ENCODE measurements at places on chromosomes 7 and 10.

DNA sequence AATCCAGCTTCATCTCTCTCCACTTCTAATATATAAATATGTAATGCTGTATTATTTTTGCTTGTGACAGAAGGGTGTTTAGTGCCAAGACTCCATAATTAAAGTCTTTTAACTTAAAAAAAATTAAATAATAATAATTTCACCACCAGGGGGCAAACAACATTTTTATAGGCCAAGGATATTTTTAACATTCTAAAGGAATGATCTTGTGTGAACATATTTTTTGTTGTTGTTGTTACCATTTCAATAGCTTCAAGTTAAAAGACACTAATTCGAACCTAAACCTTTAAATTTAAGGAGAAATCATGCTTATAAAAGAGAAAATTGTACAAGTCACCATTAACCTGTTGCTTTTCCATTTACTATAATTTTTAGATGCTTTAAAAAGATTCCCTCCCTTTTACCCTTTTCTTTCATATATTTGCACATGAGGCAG, 7.5 kb upstream of the DNAJC1 start:
- DNase-seq: no peak

GRCh38 chr7:150988230-150989226, 2.3 kb upstream of the NOS3 start:
- peak; percentile 26 for DNase-seq

GRCh38 chr7:57646219-57646900, 196.4 kb downstream of the ZNF716 start:
- no peak for DNase-seq

- no peak for DNase-seq
Observed at GRCh38 chr7:226281-226895, 34.0 kb downstream of the FAM20C start.

GRCh38 chr7:17725821-17726220, 214.5 kb downstream of the SNX13 start:
- DNase-seq: no peak

DNA sequence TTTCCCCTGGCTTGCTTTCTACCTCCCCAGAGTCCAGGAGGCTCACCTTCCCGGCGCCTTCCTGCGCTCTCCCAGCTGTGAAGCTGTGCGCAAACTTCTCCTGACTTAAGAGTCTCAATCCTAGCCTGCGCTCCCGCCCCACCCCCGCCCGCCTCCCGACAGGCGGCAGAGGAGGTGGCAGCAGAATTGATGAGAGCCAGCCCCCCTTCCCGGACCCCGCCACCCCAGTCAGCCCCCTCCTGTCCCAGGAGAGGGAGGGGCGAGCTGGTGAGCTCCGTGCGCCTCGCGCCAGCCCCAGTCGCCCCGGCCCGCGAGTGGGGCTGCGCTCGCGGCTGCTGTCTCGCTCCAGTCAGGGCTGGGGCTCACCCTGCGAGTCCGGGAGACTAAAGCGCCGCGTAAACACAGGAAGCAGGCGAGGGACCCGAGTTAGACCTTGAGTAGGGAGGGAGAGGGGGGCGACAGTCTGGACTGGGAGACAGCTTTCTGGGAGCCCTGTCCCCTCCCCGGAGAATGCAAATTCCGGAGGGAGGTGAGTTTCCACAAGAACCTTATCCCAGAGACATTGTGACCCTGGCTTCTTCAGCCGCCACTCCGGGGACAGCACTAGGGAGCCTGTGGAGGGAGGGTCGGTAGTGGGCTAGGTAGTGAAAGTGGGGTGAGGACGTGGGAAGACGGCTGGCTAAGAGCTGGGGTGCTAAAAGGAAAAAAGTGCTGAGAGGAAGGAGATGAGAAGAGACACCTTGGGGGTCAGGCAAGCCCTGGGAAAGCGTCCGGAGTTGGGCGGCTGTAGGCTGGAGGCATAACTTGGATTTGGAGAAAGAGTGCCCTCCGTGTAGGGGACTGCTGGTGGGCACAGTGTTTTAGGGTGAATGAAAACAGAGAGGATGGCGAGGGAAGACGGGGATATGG, at the start of gene CALCR:
CALCR (minus strand) TSS at position 79 of the 909 bp plus-strand sequence. CDS start 87,743 bp downstream, outside the sequence.
- DNase-seq: no peak

DNA sequence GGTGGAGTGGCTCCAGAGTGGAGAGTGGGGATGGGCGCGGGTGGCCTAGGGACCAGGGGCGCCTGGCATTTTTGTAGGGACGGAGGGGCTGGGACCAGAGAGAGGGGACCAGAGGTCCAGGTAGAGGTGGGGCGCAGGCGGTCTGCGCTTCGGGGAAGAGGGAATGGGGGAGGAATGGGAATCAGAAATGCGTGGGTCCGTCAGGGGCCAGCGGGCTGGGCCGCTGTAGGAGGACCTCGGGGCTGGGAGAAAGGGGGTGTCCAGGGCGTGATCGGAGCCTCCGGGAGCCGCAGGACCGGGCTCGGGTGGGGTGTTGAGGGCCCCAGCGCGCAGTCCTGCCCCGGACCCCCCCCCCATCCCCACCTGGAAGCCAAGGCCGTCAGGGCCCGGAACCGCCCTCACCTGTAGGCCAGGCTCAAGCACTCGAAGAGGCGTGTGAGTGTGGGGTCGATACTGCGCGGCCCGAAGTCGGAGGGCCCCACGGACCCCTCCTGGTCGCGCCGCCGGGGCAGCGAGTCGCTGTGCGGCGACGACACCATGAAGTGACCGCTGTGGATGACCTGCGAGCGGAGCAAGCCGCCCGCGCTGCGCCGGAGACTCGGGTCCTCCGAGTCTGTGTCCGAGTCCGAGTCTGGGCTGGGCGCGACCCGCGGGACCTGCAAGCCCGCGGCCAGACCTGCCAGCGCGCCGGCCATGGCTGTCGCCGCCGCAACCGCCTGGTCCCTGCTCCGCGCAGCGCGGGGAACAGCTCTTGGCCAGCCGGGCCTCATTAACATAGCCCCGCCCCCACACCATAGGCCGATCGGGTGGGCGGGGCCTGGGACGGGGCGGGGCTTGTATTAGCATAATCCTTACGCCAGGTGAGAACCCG, at the start of gene MLXIPL:
MLXIPL (minus strand) TSS at position 725 of the 871 bp plus-strand sequence; CDS start at position 695, 30 bp downstream.
- DNase-seq: no peak

- no peak for DNase-seq
Observed at GRCh38 chr7:156466955-156467625, 173.5 kb upstream of the RNF32 start.

DNA sequence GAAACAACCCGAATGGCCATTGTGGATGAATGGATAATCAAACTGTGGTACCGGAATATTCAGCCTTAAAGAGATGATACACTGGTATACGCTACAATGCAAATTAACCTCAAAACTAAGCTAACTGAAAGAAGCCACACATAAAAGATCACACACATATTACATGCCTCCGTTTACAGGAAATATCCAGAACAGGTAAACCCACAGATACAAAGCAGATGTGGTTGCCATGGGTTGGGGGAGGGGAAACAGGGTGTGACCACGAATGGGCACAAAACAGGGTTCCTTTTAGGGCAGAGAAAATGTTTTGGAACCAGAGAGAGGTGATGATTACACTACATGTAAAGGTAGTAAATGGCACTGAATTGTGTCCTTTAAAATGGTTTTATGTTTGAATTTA, 16.6 kb downstream of the ESYT2 start:
- DNase-seq: peak; percentile 68

DNA sequence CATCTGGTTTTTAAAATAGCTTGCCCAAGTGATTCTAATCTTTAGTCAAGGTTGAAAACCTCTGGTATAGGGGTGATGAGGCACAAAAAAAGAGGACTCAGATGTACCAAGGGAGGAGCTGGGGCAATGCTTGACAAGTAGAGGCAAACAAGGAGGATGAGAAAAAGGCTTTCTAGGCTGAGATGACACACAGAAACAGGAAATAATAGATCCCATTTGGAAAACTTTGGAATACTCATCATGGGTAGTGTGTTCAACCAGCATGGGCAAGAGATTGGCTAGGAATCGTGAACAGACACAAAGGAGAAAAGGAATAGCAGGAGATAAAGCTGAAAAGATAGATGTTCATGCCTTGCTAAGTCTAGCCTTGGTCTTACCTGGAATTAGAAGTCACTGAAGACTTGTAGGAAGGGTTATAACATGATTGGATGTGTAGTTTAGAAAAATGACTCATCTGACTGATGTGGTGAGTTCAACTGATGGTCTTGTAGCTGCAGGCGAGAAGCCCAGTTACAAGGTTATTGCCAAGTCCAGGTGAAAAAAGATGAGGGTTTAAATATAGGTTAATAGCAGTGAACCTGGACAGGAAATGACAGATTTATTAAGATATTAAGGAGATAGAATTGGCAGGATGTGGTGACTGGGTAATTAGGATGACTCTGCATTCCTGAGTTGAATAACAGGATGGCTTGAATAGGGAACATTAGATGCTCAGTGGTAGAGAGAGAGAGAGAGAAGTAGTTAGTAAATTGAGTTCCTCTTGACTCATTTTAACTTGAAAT, 214.0 kb upstream of the LRGUK start:
- no peak for DNase-seq

DNA sequence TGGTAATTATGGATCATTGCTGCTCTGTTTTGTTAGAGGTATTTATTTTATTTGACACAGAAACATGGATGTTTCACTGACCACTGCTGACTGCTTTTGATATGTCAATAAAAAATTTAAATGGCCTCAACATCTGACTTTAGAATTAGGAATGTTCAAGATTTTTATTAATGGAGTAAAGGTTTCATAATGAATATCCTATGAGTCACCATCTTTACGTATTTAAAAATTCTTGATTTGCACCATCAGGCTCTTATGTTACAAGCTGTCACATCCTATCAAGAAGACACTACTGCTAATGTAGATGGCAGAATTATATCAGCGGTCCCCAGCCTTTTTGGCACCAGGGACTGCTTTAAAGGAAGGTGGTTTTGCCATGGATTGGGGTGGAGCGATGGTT, 578.7 kb upstream of the NRP1 start:
- no peak for DNase-seq

DNA sequence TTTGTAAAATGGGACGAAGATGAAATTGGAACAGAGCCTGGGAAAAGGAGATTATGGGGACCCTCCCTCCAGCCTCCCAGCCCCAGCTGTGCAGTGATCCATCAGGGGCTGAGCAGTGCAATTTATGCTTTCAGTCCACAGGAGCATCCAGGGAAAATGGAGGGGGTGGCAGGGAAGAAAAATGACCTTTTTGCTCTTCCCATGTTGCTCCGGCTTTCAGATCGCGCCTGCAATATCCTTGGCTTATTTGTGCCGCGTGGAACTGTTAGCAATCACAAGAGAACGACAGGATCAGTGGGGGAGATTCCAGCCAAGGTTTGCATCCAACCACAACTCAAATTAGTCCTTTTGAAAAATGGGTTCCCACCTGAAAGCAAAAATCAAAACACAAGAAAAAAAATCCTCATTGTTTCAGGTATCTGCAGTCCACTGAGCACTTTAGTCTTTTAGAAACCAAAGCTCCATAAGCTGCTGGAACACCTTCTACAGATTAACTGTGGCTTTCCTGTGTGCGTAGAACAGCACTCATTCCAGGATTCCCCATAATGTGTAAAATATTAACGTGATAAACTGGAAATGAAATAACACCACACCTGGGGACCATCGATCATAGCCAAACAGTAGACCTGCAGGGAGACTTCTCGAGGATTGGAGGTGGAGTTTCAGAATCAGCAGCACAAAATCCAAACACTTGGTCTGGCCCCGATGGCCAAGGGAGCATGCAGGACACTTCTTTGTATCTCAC, 30.7 kb upstream of the SFMBT2 start:
- DNase-seq: no peak

- DNase-seq: no peak
Observed at GRCh38 chr7:158568974-158569857, 18.4 kb downstream of the PTPRN2 start.

DNA sequence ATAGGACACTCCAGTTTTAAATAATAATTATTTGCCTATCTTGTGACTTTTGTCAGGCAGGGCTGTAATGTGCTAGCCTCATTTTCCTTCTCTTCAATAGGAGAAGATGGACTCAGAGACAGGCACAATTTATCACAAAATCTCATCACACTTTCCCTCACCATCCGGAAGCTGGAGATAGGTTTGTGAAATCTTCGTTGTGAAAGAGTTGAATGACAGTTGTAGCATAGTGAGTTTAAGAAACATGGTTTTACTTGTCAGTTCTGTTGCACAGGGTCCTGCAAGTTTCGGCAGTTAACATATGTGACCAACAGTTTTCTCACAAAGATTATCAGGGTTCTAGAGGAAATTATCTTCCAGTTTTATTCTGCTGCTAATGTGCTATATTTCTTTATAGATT, 37.7 kb upstream of the MAP3K8 start:
- DNase-seq: no peak

GRCh38 chr7:95404316-95404865, 8.2 kb upstream of the PON3 start:
- no peak for DNase-seq

DNA sequence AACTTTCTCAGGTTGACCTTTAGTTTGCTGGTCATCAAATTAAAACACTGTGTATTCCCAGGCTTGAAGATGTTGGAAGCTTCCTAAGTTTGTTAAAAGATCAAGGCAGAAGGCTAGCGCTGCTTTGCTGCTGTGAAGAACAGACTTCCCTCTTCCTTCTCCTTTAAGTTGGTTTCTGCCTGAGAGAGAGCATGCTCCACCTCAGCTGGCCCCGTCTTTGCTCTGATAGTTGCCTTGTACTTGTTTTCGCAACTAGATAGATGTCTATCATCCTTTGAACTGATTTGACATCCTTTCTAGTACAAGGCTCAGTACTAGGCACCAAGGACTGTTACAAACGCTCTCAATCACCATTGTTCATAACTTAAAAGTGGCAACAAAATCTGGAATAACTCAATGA, 177.8 kb upstream of the MKLN1 start:
- no peak for DNase-seq

- DNase-seq: no peak
Observed at GRCh38 chr10:80453056-80453841, 861 bp upstream of the TSPAN14 start.

DNA sequence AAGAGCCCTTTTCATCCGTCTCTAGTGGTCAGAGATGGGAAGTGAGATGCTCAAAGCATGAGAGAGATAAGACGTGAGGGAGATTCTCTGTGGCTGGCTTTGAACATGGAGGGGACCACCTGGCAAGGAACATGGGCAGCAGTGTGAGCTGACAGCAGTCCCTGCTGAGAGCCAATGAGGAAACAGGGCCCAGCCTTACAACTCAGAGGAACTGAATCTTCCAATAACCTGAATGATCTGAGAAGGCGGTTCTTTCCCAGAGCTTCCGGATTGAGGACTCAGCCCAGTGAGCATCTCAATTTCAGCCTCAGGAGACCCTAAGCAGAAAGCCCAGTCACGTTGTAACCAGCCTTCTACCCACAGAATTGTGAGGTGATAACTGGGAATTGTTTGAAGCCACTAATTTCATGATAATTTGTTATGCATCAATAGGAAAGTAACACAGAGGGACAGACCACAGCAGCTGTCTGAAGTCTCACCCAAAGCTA, 33.9 kb upstream of the IKZF1 start:
- no peak for DNase-seq
